ENCODE measurements at places on chromosomes 4 and X.
A peak's percentile ranks its signal among the peaks of the same experiment; 100 is the strongest.

DNA sequence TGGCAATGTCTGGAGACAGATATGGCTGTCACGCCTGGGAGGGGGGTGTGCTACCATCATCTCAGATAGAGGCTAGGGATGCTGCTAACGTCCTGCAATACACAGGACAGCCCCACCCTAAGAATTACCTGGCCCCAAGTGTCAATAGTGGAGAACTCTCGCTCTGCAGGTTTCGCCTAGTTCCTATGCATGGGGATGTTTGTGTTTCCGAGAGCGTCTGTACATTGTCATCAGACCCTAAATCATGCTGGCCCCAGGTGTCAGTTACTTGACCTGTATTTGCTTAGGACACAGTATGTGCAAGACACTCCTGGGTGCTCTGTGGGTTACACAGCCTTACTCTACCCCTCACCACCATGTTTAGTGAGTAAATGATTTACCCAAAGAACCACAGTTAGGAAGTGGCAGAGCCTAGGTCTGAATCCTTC, 90.8 kb downstream of the AFF1 start:
- no peak for DNase-seq

DNA sequence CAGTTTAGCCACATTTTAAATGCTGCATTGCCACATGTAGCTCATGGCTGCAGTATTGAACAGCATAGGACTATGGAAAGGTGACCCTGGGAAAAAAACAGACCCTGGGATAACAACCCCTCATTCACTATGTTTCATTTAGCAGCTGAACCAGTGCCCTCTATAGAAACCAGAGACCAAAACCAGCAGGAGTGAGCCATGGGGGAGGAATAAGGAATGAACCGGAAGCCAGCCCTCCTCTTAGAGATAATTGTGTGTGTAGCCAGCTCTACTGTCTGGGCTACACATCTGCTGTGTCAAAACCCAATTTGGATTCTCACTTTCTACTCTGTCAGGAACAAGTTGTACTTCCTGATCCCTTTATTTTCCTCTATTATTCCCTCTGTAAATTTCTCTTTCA, 158.5 kb upstream of the S100G start:
- no peak for DNase-seq

GRCh38 chr4:9762823-9763475, 18.5 kb upstream of the DRD5 start:
- no peak for DNase-seq

DNA sequence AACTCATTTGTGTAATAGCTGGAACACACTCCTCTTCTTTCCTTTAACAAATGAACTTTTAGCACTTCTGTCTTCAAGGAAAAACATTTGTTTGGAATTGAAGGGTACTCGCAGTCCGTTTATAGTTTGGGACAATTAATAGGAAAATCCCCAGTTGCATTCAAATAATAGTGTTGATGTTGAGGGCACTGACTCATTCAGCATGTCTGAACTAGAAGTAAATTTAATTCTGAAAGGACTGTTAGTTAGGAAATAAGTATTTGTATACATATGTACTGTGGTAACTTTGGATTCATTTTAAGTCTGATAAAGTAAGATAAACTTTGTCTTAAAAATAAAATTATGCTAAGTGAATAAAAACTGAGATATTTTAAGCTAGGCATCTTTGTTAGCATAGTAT, 27.2 kb downstream of the FAM199X start:
- no peak for DNase-seq

GRCh38 chrX:119041175-119041574, 31.6 kb upstream of the CT47C1 start:
- no peak for DNase-seq

GRCh38 chr4:68369142-68369805, 19.4 kb upstream of the YTHDC1 start:
- DNase-seq, result no peak

- no peak for DNase-seq
Observed at GRCh38 chr4:175560604-175561003, 251.5 kb downstream of the GPM6A start.

GRCh38 chrX:84715315-84715714, 213.1 kb upstream of the HDX start:
- DNase-seq, result no peak

- DNase-seq, result no peak
Observed at GRCh38 chr4:18319431-18319830, 297.9 kb upstream of the LCORL start.

DNA sequence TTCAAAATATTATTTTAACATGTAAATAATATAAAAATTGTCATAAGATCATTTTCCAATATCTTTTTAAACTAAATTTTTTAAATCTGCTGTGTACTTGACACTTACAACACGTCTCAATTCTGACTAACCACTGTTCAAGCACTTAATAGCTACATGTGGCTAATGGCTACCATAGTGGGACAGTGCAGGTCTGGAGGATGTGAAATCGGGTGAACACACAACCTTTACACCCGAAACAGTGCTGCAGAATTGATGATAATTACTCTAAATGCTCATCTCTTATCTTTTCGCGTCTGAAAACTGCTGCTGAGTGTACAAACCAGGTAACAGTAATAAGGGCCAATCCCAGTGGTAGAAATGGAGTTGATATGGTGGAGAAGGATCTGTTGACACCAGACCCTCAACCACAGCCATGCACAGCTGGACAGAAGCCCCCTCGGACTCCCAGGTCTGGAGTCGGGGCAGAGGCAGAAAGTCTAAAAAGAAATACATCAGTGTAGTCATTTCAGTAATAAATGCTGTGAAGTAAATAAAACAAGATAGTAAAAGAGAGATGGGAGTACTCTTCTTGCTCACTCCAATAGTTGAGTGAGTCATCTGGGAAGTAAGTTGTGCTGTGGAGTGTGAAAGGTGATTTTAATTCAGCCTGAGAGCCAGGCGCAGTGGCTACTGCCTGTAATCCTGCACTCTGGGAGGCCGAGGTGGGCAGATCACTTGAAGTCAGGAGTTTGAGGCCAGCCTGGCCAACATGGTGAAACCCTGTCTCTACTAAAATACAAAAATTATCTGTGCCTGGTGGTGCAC, 150.0 kb downstream of the CBR4 start:
- no peak for DNase-seq

DNA sequence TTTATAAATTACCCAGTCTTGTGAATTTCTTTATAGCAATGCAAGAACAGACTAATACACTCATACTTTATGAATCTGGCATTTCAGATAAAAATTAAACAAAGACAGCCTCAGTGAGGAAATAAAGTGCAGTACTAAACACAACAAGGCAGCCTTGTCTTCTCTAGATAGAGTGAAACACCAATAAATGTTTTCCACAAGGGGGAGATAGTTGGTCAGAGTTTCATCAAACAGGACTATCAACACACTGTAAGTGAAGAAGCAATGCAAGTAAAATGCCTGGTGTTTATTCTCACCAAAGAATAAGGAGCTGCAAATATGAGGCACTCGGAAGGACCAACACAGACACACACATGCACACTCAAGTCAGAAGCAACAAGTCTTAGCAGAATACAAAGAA, 62.8 kb downstream of the FAM9B start:
- no peak for DNase-seq

GRCh38 chr4:118225511-118225910, 127.3 kb downstream of the PRSS12 start:
- no peak for DNase-seq

GRCh38 chrX:19121466-19121865, 802 bp downstream of the ADGRG2 start:
- no peak for DNase-seq

- no peak for DNase-seq
Observed at GRCh38 chr4:52619591-52619931, 39.5 kb downstream of the USP46 start.

DNA sequence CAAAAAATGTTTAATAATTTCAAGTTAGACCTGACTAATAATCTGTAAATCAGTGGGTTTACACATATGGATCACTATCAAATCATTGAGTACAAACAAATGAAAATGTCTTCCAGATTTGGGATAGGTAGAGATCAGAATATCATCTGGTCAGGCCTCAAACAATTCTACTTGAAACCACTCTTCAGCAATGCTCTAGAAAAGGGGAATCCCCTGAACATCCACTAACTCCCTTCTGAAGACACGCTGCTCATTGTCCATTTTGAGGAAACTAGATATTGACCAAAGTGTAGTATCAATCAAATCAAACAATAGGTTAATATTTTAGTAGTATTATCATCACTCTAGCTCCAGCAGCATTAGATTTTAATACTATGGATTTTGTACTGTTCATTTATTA, 46.3 kb downstream of the SULT1E1 start:
- no peak for DNase-seq

DNA sequence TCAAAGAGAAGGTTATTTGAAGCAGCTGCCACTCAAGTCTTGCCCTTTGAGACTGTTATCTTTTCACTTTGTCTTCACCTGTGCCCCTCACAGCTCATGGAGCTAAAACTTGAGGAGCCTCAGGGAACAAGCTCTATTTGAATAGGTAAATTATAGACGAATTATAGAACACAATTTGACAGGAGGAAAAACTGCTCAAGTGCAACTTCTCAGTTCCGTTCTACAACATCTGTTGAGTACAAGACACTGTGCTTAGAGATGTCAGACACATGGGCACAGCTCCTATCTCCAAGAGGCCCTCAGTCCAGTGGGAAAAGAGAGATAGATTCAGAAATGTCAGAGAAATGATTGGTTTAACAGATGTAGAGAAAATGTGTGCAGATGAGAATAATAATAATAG, 5.1 kb downstream of the PPP1R2C start:
- DNase-seq, result no peak

DNA sequence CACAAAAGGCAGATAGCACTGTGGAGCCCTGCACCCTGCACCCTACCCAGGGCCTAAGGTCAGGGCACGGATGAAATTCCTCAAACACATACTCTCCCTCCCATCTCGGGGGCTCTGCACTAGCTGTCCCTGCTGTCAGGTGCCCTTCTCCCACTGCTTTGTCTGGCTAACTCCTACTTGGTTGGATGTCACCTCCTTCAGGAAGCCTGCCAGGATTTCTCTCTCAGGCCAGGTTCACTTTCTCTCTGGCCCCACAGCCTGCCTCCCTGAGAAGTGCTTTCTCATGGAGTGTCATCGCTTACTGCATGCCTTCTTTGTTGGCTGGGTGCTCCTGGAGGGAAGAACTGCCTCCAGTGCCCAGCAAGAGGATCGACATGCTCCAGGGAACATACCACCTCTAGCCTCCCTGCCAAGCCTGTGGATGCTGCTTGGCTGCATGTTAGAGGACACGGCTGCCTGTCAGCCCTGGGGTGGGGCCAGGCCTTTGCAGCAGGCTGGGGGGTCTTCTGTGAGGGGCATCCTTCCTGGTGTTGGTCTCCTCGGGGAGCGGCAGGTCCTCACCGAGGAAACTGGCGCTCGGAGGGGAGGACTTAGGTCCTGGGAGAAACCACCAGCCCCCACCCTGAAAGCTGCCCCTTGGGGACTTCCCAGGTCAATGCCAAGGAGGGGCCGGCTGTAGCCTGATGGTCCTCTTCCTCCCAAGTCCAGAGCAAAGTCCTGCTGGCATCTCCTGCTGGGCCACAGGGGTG, 15.0 kb downstream of the ABLIM2 start:
- no peak for DNase-seq

DNA sequence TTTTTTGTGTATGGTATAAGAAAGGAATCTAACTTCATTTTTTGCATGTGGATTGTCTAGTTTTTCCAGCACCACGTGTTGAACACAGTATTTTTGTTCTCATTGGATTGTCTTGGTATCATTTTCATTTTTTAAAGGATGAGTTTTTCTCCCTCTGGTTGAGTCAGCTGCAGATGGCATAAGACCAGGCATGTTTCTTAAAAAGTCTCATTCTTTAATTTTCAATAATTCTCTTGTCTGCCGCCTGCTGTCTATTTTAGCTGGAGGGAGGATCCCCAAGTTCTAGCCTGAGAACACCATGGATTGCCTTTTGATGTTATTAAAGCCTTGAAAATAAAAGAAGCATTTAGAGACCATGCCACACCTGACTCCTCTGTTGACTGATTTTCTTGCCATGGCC, 263.8 kb downstream of the ARHGAP24 start:
- DNase-seq, result no peak

DNA sequence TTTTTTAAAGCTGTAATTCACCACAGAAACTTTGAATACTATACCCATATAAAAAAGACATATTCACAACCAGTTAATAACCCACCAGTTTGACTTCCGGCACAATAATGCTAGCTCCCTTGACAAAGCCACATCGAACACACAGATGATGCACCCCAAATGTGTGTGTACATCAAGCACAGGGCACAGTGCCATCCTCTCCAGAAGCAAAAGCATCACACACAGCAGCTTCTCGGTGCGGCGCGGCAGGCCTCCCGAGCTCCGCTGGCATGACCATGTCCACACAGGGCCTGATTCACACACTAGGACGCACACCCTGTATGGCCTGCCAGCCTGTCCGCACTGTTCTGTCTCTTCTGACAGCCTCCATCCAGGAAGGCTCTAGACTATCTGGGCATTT, 88.0 kb downstream of the LEF1 start:
- peak; percentile 19 for DNase-seq

GRCh38 chr4:56301181-56301996, 85.9 kb downstream of the AASDH start:
- DNase-seq, result peak; percentile 44

DNA sequence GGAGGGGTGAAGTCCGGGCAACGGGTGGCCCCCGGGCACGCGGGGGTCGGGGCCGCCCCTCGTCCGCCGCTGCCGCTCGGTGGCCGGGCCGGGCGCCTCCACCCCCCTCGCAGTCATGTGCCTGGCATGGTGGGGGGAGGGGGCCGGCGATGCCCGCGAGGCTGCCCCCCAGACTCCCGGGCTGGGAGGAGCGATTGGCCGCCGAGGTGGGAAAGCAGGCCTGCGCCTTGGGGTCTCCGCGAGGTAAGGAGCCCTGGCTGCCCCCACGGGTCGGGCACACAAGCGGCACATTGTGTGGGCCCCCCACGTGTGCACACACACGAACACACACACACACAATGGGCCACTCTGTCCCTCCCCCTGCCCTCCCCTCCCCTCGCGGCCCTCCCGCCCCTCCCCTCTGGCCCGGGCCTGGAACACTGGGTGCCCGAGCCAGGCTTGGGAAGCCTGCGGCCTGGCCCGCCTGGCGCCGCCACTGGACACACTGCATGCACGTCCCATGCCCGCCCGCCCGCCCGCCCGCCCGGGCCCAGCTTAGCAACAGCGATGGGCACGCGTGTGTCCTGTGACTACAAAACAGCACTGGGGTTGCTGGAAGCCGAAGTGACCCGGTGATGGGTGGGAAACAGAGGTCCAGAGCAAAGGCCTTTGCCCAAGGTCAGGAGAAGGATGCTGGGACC, 1.3 kb downstream of the SLC6A8 start:
- DNase-seq, result no peak
